ENCODE measurements at places on chromosomes 16 and 17. TPM values are rescaled to one million over a fixed set of nuclear protein-coding genes. Genes with fewer than 3 reads are reported as not detected.
A peak's percentile ranks its signal among the peaks of the same experiment; 100 is the strongest.

GRCh38 chr16:4836727-4837126 is 10.4 kb downstream of the GLYR1 start:
- no peak for DNase-seq

The TMIGD1 gene
- 0.61 TPM for polyA plus RNA-seq

DNA sequence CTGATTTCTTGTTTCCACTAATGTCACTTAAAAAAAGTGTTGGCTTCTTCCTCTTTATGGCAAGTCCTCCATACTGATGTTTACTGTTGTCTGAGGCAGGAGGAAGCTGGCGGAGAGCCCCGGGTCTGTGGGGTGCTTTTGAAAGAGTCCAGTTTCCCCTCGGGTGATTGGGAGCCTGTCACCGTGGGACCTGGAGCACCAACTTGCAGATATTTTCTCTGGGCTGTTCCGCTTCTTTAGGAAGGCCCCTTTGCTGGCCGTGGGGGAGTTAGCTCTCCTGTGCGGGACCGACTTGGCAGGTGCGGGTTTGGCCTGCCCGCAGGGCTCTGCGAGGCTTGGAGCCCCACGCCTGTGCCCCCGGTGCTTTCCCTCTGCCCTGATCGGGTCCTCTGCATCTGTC is 3.1 kb downstream of the BANP start:
- no peak for DNase-seq

GRCh38 chr16:86382067-86382773 is 128.1 kb upstream of the FOXF1 start:
- DNase-seq, result no peak

DNA sequence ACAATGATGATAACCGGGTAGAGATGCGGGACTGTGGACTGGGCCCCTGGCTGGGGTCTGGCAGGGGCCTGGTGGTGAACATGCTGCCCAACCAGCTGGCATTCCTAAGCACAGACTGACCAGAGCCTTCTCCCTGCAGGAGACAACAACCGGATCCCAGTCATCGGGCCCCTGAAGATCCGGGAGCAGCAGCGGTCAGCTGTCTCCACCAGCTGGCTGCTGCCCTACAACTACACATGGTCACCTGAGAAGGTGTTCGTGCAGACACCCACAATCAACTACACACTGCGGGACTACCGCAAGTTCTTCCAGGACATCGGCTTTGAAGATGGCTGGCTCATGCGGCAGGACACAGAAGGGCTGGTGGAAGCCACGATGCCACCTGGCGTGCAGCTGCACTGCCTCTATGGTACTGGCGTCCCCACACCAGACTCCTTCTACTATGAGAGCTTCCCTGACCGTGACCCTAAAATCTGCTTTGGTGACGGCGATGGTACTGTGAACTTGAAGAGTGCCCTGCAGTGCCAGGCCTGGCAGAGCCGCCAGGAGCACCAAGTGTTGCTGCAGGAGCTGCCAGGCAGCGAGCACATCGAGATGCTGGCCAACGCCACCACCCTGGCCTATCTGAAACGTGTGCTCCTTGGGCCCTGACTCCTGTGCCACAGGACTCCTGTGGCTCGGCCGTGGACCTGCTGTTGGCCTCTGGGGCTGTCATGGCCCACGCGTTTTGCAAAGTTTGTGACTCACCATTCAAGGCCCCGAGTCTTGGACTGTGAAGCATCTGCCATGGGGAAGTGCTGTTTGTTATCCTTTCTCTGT is 5.1 kb upstream of the SLC7A6 start:
- no peak for DNase-seq

The P2RX5 gene
- polyA plus RNA-seq, result 1.3 TPM

The GCGR gene
- 12.1 TPM for polyA plus RNA-seq

GRCh38 chr16:20799599-20799998 is 6.7 kb downstream of the ERI2 start:
- DNase-seq, result no peak

DNA sequence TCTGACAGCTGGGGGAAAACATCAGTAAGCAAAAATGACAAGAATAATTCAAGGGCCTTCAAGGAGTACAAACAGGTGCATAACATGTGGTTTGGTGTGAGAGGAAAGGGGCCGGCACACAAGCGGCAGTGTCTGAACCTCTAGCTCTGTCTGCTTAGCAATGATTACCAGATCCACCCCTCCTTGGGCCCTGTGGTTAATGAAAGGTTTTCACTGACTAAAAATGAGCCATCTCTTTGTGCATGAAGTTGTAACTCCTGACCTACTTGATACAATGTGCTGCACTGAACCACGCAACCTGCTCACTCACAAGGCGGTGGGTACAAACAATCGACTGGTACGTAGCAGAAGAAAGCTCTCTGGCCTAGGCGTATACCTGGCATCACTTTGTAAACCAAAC is 15.1 kb downstream of the FAM117A start:
- DNase-seq, result no peak

DNA sequence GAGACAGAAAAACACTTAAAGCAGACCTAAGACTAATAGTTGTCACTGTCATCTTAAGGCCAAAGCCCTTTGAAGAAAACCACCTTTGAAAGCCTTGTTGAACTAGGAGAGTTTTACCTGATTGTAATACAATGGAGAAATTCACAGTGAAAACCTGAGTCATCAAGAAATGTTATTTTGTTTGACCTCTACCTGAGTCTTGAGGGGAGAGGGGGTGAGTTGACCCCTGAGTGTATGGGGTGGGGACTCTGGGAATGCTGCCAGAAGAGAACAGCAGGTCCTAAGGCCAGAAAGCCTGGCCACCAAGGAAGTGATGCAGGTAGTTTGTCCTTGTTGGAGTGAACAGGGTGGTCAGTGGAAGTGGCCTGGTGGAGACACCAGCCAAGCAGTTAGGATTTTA is 204.3 kb downstream of the SPECC1 start:
- DNase-seq, result no peak

GRCh38 chr17:80737106-80738019 is 192.7 kb downstream of the RPTOR start:
- no peak for DNase-seq

DNA sequence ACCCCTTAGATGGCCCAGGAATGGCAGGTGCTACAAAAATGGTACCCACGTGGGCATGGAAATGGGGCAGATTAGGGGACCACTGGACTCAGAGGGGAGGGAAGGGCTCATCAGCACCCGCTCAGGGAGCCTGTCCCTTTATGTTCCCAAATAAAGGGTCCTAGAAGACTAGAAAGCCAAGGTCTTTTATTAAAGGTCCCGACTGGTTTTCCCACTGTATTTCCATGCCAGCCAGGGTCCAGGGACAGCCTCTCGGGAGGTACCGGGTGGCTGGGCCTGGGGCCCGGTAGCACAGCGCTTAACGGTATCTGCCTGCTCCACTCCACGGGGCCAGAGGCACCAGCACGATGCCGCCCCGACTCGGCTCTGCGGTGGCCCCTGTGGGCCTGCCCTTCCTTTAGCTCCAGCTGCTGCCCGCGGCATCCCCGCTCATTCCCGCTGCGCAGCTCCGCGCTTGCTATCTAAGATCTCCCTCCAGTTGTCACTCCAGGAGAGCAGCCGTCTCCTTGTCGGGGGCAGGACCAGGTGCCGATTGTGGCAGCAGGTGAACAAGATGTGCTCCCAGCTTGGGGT is 1.4 kb downstream of the NT5C start:
- DNase-seq, result no peak

The KRT27 gene
- not detected for polyA plus RNA-seq

GRCh38 chr16:73735018-73735417 is 561.6 kb upstream of the PSMD7 start:
- DNase-seq, result no peak

The PRKCA gene
- 28.5 TPM for polyA plus RNA-seq

- no peak for DNase-seq
Measured at GRCh38 chr16:69365901-69366300, 14.3 kb upstream of the TMED6 start.

GRCh38 chr16:75593825-75594820 is 27.9 kb downstream of the GABARAPL2 start:
- no peak for DNase-seq

DNA sequence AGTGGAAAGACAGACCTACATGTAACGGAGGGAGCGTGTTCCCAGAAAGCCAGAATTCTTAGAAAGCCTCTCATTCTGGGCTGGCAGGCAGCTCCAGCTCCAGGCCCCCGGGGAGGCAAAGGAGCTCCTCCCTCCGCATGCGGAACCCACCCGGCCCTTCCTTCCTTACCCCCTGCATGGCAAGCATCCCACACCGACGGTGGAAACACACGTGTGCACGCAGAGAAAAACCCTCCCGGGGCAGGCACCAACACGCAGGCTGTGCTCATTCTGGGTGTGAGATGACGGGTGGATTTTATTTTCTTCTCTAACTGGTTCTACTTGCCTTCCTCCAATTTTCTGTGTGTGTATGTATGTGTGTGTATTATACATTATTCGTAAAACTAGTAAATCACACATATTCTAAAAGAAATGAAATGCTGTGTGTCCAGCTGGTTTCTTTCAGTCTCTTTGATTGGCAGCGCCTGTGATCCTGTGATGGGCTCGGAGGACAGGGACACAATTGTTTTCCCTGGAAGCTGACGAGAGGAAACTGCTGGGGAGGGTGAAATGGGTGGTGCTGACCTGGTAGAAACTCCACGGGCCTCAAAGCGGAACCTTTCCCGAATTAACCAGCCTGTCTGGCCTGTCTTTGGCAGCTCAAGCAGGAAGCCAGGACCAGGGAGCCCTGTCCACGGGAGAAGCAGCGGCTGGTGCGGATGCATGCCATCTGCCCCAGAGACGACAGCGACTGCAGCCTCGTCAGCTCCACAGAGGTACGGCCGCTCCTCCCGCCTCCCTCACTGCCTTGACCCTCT is 22.2 kb downstream of the CARD14 start:
- DNase-seq, result no peak

DNA sequence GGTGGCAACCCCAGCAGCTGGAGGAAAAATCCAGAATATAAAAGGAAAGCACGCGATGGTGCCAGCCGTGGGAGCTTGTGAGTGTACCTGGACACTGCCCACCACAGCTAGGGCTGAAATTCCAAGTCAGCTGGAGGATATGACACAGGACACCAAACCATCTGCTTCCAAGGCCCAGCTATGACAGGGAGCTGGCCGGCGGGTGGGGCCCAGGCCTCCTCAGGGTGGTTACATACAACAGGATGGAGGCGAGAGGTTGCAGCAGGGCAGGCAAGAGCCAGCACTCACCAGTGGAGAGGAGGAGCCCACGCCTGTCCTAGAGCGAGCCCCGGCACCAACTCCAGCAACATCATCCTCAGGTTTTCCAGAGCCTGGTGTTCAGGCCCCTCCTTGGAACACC is 163.2 kb upstream of the RPL38 start:
- no peak for DNase-seq

DNA sequence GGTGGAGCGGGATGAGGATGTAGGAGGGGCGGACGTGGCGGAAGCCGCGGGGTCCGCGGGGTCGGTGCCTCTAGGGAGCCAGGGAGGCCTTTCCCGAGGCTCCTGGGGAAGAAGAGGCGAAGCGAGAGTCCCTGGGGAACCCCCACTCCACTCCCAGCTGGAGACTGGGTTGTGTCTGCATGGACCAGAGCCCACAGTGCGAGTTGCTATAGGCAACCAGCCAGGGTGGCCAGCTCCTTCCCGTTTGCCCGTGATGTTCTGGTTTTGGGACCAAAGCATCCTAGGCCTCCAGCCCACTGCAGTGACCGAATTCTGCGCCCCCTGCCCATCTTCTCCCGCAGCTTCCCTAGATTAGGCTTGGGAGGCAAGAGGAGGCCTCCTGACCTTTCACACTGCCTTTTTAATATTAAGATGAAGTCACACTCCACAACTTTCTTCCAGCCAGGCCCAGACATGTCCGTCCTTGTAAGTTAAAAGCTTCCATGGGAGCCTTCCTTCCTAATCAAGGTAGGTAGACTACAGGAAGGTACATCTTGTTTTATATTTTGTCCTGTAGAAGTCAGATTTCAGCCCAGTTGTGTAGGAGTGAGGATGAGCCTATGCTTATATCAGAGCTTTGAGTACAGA is 469 bp downstream of the AMZ2 start:
- peak; percentile 39 for DNase-seq

The SHPK gene
- 13.6 TPM for polyA plus RNA-seq

DNA sequence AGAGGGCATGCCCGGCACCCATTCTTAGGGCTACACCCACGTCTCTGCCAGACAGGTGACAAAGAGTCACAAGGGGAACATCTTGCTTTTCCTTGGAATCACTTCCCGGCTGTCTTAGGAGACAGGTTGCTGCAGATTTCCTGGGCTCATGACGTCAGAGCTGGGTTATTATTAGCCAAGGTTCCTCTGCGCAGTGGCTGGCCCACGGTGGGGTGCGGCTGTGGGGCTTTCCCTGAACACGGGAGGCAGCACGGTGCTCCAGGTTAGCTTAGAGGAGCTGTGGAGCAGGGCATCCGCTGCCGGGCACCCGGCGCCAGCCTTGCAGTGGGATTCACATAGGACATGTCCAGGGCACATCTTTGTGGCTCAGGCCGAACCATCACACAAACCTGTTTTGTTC is 118.0 kb upstream of the PLCG2 start:
- DNase-seq, result no peak

GRCh38 chr16:64880994-64881393 is 240.9 kb downstream of the CDH11 start:
- DNase-seq, result no peak

DNA sequence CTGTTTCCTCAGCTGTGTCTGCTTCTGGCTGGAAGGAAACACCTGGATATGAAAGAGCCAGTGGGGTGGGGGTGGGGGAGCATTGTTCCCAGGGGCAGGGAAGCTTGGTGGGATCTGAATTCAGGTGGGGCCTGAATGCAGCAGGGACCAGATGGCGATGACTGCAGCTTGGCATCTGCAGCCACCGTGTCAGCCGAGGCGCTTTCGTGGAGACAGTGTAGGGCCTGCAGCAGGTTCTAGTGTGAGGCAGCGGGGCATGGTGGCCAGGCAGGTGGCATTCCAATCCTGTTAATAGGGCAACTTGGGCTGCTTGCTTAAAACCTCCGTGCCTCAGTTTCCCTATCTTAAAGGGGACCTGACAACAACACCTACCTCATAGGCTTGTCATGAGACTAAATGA is 1.7 kb downstream of the PIK3R6 start:
- DNase-seq, result no peak

GRCh38 chr17:45346216-45347015 is 29.6 kb upstream of the MAP3K14 start:
- no peak for DNase-seq

GRCh38 chr16:79698341-79698753 is 97.8 kb upstream of the MAF start:
- peak; percentile 75 for DNase-seq

Measured in renal pelvis (tissue), 12 donors.